ENCODE measurements at places on chromosomes 1 and 21.

- no peak for DNase-seq
Observed at GRCh38 chr1:1374589-1374928, 448 bp downstream of the AURKAIP1 start.

- DNase-seq: no peak
Observed at GRCh38 chr1:190353538-190354101, 124.0 kb downstream of the BRINP3 start.

DNA sequence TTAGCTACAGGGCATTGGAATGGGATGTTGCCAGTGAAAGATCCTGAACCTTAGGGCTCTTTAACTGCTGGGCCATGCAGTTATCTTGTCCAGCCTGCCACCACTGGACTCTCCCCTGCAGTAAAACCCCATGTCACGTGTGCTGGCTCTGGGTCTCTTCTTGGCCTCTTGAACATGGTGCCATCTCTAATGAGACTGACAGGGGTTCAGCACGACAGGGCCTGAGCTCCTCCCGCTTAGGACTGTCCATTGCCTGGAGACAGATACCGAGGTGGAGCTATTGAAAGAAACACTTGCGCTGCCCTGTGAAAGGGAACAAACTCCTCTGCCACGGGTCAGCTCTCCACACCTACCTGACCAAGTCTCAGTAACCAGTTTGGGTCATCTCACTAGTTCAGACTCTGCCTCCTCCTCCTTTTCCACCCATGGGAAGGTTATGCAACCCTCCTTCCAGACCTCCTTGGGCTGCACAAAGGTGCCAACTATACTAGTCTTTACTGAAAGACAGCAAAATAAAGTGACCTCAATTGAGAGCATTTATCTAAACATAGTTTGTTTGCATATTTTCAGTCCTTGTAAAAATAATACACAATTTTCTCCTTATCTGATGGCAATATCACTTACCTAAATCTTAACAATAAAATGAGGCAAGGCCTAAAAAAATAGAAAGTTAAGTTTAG lies 66.0 kb downstream of the GNG12 start:
- DNase-seq: no peak

DNA sequence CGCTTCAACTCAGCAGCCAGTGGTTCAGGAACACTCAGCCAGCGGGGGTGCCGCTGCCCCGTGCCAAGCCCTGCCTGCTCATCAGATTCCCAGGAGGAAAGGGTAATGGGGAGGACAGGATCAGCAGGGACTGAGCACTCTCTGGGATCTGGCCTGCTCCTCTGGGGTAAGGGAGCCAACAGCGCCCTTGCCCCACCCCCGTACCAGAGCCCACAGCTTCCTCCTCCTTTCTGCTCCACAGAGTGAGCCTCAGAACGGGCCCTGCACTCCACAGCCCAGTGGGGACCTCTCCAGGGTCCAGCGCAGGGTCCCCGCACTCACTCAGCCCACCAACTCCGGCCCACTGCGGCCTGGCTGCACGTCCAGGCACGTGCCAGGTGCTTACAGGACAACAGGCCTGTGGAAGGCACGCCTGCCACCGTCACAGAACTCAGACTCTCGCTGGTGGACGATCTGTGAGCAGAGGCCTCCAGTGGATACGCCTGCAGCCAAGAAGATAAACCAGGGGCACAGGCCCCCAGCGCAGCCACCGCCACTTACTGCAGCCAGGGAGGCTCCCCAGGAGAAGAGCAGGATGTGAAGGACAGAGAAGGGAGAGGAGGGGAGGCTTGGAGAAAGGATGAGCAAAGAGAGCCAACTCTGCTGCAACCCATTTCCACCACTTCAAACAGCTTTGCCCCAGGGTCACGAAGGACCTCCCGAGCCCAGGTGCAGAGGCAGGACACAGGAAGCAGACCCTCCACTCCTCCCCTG lies 2.1 kb downstream of the MEGF6 start:
- DNase-seq: no peak

- peak; percentile 22 for DNase-seq
Observed at GRCh38 chr1:9822897-9823692, 670 bp downstream of the CLSTN1 start.

DNA sequence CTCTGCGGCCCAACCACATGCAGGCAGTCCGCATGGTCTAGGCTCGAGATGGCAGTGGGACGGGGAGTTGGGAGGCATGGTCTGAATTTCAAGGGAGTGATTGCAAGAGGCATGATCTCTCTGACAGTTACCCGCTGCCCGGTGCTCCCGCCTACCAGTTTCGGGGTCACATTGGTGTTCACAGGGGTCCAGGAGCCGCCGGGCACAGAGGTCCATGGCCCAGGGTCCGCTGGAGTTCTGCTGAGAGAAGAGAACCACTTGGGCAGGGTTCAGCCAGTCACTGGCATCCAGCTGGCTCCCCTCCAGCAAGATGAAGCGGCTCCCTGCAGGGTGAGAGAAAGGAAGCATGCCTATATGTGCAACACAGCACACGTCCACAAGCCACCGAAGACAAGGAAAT lies 141.3 kb downstream of the ASTN1 start:
- DNase-seq: no peak
